Endothelial cell (in vitro differentiated cells): ENCODE measurements at places on chromosomes 16 and 17.

GRCh38 chr17:70886648-70887047 lies 717.3 kb downstream of the KCNJ2 start:
- DNase-seq, result no peak

DNA sequence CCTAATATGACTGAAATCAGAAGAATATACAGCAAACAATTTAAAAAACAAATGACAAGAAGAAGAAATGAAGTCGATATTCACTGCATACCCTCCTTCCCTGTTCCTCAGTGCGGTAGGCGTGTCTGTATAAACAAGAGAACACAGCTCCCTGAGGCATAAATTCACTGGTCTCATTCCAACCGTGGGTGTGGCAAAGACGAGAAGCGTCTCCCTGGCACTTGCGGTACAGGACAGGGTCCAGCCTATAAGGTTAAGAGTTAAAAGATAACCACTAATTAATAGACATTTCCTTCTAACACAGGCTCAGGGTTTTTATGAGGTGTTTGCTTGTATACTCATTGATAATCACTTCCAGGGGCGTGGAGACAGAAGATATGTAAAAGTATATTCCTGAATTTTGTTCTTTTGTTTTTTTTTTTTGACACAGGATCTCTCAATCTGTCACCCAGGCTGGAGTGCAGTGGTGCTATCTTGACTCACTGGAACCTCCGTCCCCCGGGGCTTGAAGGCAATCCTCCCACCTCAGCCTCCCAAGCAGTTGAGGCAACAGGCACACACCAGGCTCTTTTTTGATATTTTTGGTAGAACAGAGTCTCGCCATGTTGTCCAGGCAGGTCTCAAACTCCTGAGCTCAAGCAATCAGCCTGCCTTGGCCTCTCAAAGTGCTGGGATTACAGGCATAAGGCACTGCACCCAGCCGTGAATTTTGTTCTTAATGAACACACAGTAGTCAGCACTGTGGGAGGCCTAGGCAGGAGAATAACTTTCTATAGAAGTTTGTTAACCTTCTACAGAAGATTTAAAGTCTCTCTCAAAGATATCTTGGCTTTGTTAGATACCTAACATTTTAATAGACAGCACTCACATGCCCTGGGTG lies 59.1 kb upstream of the CLEC18B start:
- DNase-seq, result no peak

GRCh38 chr17:17485420-17485819 lies 8.6 kb downstream of the MED9 start:
- no peak for DNase-seq

DNA sequence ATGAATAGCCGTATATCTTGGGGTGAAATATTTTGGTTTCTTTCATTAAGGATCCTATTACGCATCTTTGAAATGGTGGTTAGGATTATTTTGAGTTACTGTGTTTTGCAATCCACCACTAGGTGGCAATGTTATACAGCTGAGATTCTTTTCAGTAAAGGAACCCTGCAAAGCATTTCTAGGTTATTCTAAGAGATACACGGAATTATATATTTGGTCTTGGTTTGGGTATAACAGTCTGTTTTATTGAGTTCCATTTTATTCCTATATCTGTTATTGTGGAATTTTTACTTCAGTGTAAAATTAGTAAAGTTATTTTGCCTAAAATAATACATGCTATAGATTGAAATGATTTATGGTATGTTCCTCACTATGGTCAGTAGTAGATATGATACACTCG lies 62.9 kb upstream of the CPHXL start:
- peak; percentile 8 for DNase-seq

GRCh38 chr16:85885537-85885936 lies 13.4 kb upstream of the IRF8 start:
- DNase-seq, result no peak

GRCh38 chr17:29158096-29158487 lies 22.1 kb downstream of the MYO18A start:
- no peak for DNase-seq

GRCh38 chr17:74645010-74645409 lies 21.5 kb upstream of the CD300E start:
- no peak for DNase-seq

GRCh38 chr17:50064253-50065001 lies 8.5 kb downstream of the ITGA3 start:
- no peak for DNase-seq

GRCh38 chr17:32264140-32264799 lies 1.4 kb upstream of the RHBDL3 start:
- no peak for DNase-seq

DNA sequence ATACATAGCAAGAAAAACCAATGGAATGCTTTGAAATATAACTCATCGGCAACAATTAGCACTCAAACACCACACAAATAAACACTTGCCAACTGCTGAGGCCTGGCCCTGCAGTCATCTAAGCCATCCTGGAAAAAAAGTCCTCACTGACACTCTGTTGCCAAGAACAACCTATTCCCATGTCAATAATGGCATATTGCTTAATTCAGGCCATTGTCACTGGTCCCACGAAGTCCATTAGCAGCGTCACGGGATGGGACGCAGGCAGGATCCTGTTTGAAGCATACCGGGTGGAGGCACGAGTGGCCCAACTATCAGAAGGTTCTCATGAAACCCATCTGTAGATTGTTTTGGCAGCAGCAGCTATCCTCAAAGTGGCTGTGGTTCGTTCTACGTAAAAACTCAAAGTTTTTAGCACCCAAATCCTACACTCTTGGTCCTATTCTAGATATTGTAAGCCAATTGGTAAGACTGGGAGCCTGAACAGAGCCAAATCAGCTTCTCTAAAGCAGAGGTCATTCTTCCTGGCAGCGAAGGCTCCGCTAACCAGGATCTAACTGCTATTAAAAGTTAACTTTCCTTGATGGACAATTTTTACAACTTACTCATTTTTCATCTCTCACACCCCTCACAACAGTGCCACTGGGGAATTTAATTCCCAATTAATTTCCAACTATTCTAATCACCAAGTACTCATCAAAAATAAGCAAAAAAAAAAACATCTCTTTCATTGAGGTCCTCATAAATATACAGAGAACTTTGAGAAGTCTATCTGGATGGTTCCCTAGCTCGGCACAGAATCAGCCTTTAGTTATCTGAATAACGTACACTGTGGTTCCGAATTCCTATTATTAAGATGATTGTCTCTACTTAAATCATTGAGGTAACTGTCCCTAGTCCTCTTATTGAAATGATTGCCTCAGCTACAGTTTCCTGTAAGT lies 91.5 kb downstream of the ZFHX3 start:
- no peak for DNase-seq

- no peak for DNase-seq
These were observed 335 bp downstream of the NECAB2 start for GRCh38 chr16:83968306-83968851.

- DNase-seq, result no peak
These were observed 28.5 kb downstream of the CACNG1 start for GRCh38 chr17:67072885-67073284.

DNA sequence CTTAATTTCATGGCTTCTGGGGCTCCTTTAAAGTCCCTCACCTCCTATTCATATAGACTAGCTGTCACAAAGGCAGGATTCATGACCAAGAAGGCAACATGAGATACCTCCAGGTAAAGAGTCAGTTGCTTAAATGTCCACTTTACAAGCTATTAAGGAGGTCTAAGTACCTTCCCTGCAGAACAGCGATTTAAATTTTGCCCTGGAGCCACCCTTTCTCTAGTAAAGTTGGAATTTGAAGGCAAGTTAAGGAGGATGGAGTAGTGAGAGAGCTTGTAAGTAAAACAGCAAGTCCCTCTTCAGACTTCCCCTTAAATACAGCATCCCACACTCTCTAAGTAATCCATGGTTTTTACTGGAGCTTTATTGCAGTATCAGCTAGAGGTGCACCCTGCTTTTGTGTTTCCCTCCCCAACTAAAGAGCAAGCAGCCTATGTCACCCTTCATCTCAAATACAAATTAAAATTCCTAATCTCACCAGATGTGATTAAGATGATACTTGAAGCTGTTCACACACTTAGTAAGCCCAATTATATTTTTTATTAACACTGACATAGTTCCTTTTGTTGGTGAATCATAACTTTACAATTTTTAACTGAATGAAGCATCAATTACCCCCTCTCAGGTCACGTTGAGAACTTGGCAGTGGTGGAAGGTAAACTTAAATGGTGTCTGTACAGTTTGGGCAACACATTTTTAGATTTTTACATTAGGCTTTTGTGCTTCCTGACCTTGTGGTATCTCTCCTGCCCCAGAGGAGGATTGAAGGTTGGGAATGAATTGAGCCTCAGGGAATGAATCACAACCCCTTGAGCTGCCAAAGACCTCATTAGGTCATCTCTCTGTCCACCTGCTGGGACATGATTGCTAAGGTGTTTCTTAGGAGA lies 108.9 kb downstream of the TANGO6 start:
- no peak for DNase-seq

DNA sequence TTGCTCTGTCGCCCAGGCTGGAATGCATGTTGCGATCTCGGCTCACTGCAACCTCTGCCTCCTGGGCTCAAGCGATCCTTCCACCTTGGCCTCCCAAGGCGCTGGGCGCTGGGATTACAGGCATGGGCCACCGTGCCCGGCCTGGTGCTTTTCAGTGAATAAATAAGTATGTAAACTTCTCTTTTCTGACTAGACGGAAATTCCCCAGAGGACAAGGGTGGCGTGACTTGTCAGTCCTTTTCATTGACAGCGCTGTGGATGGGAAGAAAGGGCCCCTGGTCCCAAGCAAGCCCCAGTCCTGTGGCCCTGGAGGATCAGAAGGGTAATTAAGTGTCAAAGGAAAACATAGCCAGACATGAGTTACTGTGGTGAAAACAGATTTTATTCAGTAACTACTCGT lies 9.6 kb upstream of the SPN start:
- DNase-seq, result no peak

DNA sequence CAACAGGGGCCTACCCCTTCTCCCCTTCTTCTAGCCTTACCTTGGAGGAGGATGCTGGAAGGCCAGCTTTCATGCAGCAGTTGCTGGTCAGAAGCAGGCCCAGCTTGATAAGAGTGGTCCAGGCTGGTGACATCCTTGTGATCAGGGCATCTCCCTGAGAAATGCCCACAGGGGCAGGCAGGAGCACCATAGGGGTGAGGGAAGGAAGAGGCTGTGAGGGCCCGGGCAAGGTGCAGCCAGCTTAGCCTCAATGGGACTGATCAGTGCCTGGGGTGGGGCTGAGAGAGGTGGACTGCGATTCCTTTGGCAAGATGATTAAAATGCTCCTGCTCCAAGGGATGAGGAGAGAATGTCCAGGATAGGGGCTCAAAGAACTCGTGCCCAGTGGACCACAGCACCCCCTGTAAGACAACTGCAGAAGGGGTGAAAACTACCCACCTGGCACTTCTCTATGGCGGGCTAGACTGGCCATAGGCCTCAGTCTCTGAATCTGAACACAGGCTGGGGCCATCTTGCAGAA lies 9.5 kb upstream of the GALK1 start:
- DNase-seq, result no peak
